ENCODE measurements at places on chromosomes 2 and 18.

DNA sequence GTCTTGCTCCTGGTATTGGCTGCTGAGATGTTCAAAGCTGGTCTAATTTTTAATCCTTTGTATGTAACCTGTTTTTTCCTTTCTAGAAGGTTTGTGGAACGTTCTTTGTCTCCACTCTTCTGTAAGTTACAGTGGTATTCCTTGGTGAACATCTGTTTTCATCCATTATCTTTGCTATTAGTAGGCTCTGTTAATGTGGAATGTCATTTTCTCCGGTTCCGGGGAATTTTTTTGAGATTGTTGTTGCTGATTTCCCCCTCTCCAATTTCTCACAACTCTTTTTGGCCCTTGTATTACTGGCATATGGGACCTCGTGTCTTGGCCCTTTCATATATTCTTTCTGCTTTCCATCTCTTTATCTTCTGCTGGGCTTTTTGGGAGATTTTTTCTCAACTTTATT, 63.4 kb downstream of the LCLAT1 start:
- no peak for DNase-seq

DNA sequence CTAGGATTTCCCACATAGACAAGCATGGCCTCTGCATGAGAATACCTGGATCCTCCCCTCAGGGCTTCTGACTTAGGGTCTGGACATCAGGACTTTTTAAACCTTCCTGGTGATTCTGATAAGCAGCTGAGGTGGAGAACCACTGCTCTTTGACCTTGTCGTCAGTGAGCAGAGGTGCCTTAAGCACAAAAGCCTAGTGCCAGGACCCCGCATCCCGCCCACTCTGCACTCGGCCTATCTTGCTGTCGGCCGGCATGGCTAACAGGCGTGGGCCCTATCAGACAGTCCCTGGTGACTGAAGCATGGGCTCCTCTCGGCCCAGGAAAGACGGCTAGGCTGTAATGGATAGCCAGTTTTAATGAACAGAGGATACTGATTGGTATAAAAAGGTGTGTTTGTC, 6.2 kb downstream of the ANKRD23 start:
- no peak for DNase-seq

GRCh38 chr18:24482821-24483220, 22.4 kb downstream of the HRH4 start:
- no peak for DNase-seq

DNA sequence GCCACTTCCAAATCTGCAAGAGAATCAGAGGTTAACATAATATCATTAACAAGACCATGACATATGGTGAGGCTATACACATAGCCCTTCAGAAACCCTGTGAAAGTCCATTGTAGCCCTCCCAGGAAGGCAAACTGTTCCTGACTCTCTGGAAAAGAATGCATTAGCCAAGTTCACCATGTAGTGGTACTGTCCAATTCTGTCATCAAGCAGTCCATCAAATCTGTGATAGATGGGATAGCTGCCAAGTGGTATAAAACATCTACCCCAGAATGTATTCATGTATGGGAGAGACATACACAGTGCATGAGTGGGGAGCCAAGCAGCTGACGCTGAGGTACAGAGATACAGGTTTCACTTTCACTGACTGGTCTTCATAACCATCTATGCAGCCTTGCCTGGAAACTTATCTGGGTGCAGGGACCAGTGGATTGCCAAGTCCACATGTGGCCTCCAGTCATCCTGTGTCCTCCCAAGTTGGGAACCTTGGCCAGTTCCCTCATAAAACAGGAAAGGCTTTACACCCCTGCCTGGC, 281.1 kb downstream of the MBD2 start:
- DNase-seq: no peak

GRCh38 chr2:23548143-23548769, 163.3 kb downstream of the KLHL29 start:
- no peak for DNase-seq

DNA sequence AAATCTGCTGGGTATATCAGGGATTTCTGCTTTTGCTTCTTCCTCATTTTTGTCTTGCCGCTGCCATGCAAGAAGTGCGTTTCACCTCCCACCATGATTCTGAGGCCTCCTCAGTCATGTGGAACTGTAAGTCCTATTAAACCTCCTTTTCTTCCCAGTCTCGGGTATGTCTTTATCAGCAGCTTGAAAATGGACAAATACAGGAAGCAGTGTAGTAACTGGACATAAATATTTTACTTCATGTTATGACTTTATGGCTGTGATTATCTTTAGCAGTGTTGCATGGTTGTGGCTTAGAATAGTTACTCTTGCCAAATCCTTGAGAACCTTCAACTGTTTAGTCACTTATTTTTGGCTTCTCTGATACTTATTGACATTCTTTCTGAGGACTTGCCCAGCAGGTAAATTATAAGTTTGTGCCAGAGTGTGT, 66.2 kb upstream of the DLX2 start:
- DNase-seq: no peak

GRCh38 chr18:12258719-12259705, 4.9 kb downstream of the CIDEA start:
- no peak for DNase-seq

DNA sequence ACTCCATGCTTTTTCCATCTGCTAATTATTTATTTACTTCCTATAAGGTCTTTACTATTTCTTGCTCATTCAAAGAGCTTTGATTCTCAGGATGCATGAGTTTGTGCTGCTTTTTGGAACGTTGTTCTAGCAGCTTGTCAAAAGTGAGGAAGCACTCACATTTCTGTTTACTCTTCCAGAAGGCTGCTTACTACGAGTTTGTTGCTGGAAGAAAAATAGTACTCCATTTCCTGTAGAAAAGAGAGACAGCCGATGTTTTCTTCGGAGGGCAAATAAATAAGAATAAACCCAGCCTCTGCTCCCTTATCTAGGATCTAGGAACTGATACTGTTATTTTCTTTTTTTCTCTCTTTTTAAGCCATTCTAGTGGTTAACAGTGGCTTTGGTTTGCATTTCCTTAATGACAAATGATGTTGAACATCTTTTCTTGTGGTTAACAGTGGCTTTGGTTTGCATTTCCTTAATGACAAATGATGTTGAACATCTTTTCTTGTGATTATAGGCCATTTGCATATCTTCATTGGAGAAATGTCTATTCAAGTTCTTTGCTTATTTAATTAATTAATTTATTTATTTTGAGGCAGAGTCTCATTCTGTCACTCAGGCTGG, 20.5 kb downstream of the CYP27A1 start:
- DNase-seq: no peak

- DNase-seq: no peak
These were observed 75.6 kb upstream of the ID2 start for GRCh38 chr2:8606226-8606625.

DNA sequence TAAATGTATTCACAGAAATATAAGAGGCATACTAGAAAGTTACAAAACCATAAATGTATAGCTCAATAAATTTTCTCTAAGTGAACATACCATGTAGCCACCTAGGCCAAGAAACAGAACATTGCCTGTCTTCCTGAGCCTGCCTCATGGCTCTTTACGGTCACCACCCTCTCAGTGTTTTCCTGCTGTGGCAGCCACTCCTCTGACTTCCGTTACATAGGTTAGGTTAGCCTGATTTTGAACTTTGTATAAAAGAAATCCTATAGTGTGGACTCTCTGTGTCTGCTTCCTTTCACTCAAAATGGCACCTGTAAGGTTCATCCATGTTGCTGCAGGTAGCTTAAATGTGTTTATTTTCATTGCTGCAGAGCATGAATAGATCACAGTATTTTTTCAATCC, 11.6 kb upstream of the ST3GAL5 start:
- no peak for DNase-seq

GRCh38 chr2:7927691-7928090, 754.2 kb upstream of the ID2 start:
- DNase-seq: no peak

DNA sequence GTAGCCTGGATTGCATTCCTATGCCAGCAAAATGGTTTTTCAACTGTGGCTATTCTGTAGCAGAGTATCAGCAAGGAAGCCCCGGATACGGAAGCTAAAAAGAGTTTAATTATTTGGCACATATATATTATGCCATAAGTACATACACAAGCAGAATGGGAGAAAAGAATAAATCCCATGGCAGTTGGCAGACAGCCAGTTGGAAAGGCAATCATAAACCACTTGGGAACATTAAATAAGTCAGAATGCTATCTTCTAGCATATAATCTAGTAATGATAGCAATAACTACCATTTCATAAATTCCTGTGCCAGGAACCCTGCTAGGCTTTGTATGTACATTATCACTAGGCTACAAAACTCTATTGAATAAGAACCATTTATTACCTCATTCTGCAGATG, 26.0 kb downstream of the GALNT5 start:
- no peak for DNase-seq

GRCh38 chr18:21702602-21703001, 2.0 kb downstream of the ABHD3 start:
- DNase-seq: no peak

GRCh38 chr2:73685764-73686438, 43.7 kb upstream of the NAT8 start:
- DNase-seq: no peak

DNA sequence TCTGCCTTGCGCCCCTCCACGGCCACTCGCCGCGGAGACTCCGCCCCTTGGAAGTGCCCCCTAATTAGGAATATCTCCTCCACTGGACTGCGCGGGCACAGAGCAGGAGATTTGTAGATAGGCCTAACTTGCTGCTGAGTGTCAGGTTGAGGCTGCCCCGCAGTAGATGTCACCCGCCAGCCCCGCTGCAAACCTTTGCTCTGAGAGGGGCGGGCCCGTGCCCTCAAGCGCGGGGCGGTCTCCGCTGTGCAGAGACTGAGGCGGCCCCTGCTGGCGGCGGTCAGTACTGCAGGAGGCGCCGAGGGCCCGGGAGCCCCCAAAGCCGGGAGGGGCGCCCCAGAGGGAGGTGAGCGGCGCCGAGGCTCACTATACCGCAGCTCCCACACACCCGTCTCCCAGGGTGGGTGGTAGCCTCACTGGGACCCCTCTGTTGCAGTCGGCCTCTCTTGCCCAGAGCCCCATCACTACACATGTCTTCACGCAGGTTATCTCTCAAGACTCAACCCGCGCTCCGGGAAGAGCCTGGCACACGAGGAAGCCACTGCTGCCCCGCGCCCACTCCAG, 2.9 kb upstream of the NEURL3 start:
- DNase-seq: no peak

GRCh38 chr2:19677825-19678518, 223.8 kb downstream of the TTC32 start:
- no peak for DNase-seq

- no peak for DNase-seq
These were observed 125.8 kb upstream of the PGAP1 start for GRCh38 chr2:197052356-197052755.

DNA sequence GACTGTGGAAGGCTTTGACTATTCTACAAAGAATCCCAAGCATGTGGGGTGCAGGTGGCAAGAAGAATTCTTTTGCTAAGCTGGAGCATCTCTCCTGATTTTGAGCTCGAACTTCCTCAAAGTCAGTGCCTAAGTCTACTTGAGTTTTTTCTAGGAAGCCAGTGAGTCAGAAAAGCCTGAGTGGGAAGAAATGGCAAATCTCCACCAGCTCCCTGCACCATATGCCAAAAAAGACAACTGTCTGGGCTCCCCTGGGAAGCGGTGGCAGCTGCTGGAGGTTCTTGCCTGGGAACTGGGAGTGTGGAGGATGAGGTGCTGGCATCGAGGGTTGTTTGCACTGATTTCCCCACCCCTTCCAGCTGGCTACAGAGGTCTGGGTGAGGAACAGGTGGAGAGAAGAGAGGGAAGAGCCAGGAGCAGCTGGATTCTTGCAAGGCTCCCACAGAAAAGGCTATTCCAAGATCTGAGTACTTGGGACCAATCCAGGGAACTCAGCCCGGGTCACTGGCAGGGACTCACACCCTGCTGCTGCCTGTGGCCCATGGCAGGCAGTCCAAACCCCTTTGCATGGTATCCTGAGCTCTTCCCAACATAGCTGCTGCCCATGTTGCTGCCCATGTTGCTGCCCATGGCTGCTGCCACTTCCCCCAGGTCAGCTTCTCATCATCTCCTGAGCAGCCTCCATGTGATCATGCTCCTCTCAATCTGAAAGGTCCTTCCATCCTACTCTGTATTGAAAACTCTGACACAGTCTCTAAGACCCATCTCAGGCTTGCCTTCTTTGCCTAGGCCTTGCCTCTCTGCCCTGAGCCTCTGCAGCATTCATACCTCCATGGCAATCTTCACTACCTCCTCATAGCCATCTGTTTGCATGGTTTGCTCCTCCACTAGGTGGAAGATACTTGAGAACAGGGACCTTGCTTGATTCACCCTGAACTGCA, 128.3 kb upstream of the SPATS2L start:
- DNase-seq: no peak

- no peak for DNase-seq
These were observed 41.6 kb downstream of the DHRS9 start for GRCh38 chr2:169110916-169111315.

DNA sequence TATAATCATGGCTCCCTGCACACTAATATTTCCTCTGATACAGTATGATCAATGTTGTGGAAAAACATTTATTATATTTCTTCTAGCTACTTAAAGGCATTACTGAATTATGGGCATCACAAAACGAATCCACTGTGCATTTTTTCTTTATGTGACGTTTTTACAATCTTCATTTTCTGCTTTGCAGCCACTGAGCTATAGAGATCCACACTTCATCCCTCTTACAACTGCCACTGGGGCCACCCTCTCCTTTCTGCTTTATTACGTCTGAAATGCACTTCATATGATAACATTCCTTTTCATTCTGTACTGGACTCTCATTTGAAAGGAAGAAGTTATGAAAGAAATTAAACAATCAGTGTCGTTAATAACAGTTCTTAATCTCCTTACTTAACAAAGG, 394.5 kb upstream of the HNRNPA3 start:
- no peak for DNase-seq

GRCh38 chr18:4758980-4759379, 303.9 kb upstream of the DLGAP1 start:
- DNase-seq: no peak

DNA sequence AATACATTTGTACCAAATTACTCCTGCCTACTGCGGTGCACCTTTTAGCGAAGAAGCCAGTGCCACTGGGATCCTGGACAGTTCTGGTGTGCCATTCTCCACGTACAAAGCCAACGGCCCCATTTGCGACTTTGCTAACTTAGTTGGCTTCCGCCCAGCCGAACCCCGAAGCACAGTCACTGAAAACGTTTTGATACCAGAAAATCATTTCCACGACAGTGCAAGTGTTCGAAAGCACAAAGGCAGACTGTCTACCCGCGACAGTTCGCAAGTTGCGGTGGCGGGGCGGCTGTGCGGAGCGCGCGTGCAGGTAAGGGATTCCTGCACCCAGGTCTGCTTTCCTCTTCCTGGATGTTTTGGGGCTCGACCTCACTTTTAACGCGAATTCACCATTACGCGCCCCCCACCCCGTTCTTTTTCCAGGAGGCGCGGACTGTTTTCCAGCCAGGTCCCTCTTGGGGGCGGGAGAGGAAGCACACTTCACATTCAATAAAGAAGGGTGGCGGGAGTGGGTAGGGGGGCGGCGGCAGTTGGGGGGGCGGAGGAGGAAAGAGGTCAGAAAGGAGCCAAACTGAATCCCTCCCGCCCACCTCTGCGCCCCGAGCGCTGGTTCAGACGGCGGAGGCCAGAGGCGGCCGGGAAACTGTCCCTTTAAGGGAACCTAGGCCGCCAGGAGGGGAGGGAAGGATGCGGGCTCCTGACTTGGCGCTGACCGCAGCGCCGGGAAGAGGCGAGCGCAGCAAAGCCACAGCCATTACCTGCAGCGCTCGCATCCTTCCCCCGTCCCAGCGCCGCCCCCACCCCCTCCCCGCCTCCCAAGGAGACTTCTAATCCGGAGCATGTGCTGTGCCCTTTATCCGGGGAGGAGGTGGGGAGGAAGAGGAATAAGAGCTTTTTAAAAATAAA, 107.4 kb upstream of the KCTD1 start:
- DNase-seq: no peak
